ENCODE measurements at places on chromosomes 3 and 15.

GRCh38 chr3:31999907-32000439, 18.4 kb downstream of the ZNF860 start:
- DNase-seq, result no peak

- peak; percentile 33 for DNase-seq
Measured at GRCh38 chr3:29430558-29430971, 149.7 kb downstream of the RBMS3 start.

GRCh38 chr15:42921342-42921731, 759 bp upstream of the TTBK2 start:
- peak; percentile 45 for DNase-seq

- no peak for DNase-seq
Measured at GRCh38 chr15:66896611-66897010, 168.8 kb upstream of the SMAD3 start.
